ENCODE measurements at places on chromosomes 1 and 21.

- H3K4me1 ChIP-seq: peaks cover 55% of the 10 kb centered on the region
- peaks cover 2% of the 10 kb centered on the region for H3K36me3 ChIP-seq
- peak overlapping the region; percentile 38 for H3K27ac ChIP-seq
- peak overlapping the region; percentile 98 for H3K4me3 ChIP-seq
- H3K27me3 ChIP-seq: no peaks in the 10 kb centered on the region
Observed at GRCh38 chr1:11736746-11737639, 1.1 kb downstream of the AGTRAP start.

DNA sequence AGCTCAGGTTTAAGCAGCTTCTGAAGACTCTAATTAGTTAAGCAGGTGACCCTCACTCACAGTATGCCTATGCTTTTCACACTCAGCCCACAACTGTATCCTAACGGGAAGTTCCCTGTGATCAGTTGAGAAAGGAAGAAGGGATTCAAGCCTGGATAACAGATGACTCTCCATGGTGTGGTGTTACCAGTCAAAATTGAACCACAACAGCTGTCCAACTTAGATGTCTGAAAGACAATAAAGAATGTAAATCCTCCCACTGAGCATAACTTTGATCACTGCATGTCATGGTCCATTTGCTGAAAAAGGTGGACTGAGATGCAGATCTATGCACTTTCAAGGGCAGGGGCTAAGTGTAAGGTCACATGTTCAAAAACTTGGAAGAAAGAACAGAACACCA is 32.3 kb upstream of the DIPK1A start:
- no peak overlapping the region for H3K4me3 ChIP-seq
- peaks cover 13% of the 10 kb centered on the region for H3K36me3 ChIP-seq
- peaks cover 48% of the 10 kb centered on the region for H3K4me1 ChIP-seq
- no peaks in the 10 kb centered on the region for H3K27me3 ChIP-seq
- DNase-seq: no peak

- peaks cover 7% of the 10 kb centered on the region for H3K27me3 ChIP-seq
- H3K36me3 ChIP-seq: no peaks in the 10 kb centered on the region
- H3K4me1 ChIP-seq: no peaks in the 10 kb centered on the region
- H3K27ac ChIP-seq: no peak overlapping the region
- DNase-seq: no peak
Observed at GRCh38 chr1:77063118-77063517, 156.1 kb downstream of the PIGK start.

- H3K36me3 ChIP-seq: no peaks in the 10 kb centered on the region
- no peak for DNase-seq
- H3K4me1 ChIP-seq: no peaks in the 10 kb centered on the region
- no peak within 1 kb of the TSS for H3K4me3 ChIP-seq
Observed at GRCh38 chr1:115029526-115029925, at the start of gene TSHB. TSS of gene TSHB (plus strand) at chr1:115029826. CDS start at chr1:115033363, 3,537 bp downstream.

DNA sequence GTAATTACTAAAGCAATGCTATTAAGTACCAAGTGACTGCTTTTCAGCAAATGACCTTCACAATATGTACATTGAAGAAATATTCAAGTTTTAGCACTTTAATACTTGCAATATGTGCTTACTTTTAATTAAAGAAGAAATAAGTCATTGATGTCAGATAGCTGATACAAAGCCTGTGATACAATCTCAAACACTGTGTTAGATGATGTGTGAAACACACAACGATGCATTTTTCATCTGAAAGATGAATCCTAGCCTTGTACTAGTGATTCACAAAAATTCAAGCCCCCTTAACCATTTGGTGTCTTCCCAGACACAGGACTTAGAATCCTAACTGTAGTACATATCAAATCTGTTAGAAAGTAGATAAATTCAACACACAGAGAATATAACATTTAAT is 724.1 kb upstream of the ADAMTS5 start:
- no peak for DNase-seq
- H3K27me3 ChIP-seq: peaks cover 10% of the 10 kb centered on the region
- no peak overlapping the region for H3K27ac ChIP-seq
- H3K4me1 ChIP-seq: no peaks in the 10 kb centered on the region
- H3K4me3 ChIP-seq: no peak overlapping the region
- H3K36me3 ChIP-seq: no peaks in the 10 kb centered on the region

- H3K36me3 ChIP-seq: no peaks in the 10 kb centered on the region
- no peaks in the 10 kb centered on the region for H3K27me3 ChIP-seq
- no peak overlapping the region for H3K27ac ChIP-seq
- no peak for DNase-seq
- no peak overlapping the region for H3K4me3 ChIP-seq
- H3K4me1 ChIP-seq: no peaks in the 10 kb centered on the region
Observed at GRCh38 chr1:73626326-73626725, 571.6 kb downstream of the LRRIQ3 start.

- peaks cover 6% of the 10 kb centered on the region for H3K4me1 ChIP-seq
- H3K36me3 ChIP-seq: no peaks in the 10 kb centered on the region
- peaks cover 33% of the 10 kb centered on the region for H3K27me3 ChIP-seq
- no peak overlapping the region for H3K4me3 ChIP-seq
Observed at GRCh38 chr1:231508497-231508896, 20.0 kb upstream of the TSNAX start.

- peaks cover 2% of the 10 kb centered on the region for H3K4me1 ChIP-seq
- H3K4me3 ChIP-seq: no peak overlapping the region
- no peak for DNase-seq
- H3K27me3 ChIP-seq: peaks cover 75% of the 10 kb centered on the region
- H3K36me3 ChIP-seq: no peaks in the 10 kb centered on the region
Observed at GRCh38 chr21:38496224-38496623, 2.1 kb downstream of the ERG start.

- no peaks in the 10 kb centered on the region for H3K4me1 ChIP-seq
- H3K4me3 ChIP-seq: no peak overlapping the region
- no peak for DNase-seq
- no peak overlapping the region for H3K27ac ChIP-seq
- H3K36me3 ChIP-seq: no peaks in the 10 kb centered on the region
Observed at GRCh38 chr1:47647327-47647845, 209.5 kb downstream of the FOXD2 start.

- no peak for DNase-seq
- no peaks in the 10 kb centered on the region for H3K27me3 ChIP-seq
- H3K36me3 ChIP-seq: no peaks in the 10 kb centered on the region
- H3K4me3 ChIP-seq: no peak overlapping the region
Observed at GRCh38 chr1:44361478-44361877, 6.4 kb upstream of the ERI3 start.

DNA sequence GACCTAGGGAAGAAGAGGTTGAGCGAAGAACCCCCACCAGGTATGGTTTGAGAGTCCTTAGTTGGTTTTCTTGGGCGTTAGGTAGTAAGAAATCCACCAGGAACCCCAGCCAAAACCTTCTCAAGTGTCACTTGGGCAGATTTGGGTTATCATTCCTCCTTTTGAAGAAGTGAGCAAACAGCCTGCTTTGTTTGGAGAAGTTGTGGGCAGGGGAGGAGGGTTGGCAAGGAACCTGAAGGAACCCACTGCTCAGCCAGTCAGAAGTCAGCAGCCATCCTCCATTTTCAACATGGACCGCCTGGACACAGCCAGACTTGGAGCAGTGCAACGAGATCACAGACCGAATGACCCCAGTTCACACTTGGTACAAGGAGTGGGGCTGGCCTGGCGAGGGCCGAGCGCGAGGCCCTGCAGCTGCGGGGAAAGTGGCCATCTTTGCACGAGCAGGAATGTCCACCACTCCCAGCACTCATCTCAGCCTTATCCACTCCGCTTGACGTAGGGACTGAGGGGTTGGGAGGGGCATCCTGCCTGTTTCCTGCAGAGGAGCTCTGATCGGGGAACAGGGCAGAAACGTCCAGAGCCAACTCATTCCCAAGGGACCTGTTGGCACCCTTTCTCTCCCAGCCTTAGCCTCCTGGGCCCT is 7.2 kb downstream of the ADPRS start:
- H3K27ac ChIP-seq: no peak overlapping the region
- no peak overlapping the region for H3K4me3 ChIP-seq
- DNase-seq: no peak
- H3K27me3 ChIP-seq: no peaks in the 10 kb centered on the region
- peaks cover 9% of the 10 kb centered on the region for H3K4me1 ChIP-seq

DNA sequence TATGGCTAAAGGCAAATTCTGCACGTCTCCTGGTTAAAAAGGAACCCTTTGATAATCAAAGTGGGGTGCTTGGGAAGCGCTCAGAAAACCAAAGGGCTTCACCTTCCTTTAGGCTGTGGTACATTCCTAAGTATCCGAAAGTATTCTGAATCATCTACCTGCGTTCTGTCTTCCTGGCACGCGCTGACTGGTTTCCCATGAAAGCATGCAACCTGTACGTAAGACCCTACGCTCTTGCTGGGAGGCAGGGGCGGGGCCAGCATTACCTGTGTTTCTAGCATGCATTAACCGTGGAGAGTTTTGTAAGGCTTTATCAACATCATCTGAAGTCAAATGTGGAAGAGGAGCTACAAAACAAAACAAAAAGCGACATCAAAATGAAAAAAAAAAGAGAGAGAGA is 96.0 kb downstream of the ERG start:
- H3K27me3 ChIP-seq: peaks cover 20% of the 10 kb centered on the region
- no peak overlapping the region for H3K27ac ChIP-seq
- no peak overlapping the region for H3K4me3 ChIP-seq
- H3K4me1 ChIP-seq: no peaks in the 10 kb centered on the region
- no peak for DNase-seq

DNA sequence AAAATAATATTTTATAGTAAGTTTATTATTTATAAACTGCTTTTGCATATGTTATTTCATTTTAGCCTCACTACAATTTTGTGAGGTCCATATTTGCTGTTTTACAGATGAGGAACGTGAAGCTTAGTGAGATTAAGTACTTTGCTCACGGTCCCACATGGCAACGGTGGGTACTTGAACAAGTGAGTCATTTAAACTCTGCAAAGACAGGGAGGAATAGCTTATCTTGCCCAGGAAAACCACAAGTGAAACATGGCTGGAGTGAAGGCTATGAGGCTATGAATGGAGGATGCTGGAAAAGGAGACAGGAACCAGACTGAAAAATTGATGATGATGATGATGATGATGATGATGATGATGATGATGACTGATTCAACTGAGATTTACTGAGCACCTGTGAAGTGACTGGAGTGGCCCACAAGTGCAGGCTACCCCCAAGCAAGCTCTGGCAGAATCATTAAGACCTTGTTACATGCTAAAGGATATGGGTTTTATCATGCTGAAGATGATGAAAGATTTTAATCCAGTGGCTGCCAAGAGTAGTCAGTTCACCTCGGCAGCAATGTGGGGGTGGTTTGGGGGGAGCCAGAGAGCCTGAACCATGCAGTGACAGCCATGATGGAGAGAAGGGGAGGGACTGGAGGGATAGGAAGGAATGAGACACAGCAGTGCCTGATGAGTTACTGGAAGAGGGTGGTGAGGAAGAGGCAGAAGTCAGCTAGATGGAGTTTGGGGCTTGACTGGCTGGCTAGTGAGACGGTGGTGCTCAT is 1.4 kb upstream of the ABCA4 start:
- no peak overlapping the region for H3K27ac ChIP-seq
- no peak for DNase-seq
- H3K4me1 ChIP-seq: no peaks in the 10 kb centered on the region
- no peaks in the 10 kb centered on the region for H3K36me3 ChIP-seq
- no peak overlapping the region for H3K4me3 ChIP-seq
- H3K27me3 ChIP-seq: no peaks in the 10 kb centered on the region

GRCh38 chr1:53893999-53894636 is at the start of gene DIO1:
TSS of gene DIO1 (plus strand) at chr1:53894187. CDS start at chr1:53894211, 24 bp downstream.
- no peak within 1 kb of the TSS for H3K27ac ChIP-seq
- no peak within 1 kb of the TSS for H3K4me3 ChIP-seq
- peak; percentile 34 for DNase-seq
- no peaks in the 10 kb centered on the region for H3K36me3 ChIP-seq

DNA sequence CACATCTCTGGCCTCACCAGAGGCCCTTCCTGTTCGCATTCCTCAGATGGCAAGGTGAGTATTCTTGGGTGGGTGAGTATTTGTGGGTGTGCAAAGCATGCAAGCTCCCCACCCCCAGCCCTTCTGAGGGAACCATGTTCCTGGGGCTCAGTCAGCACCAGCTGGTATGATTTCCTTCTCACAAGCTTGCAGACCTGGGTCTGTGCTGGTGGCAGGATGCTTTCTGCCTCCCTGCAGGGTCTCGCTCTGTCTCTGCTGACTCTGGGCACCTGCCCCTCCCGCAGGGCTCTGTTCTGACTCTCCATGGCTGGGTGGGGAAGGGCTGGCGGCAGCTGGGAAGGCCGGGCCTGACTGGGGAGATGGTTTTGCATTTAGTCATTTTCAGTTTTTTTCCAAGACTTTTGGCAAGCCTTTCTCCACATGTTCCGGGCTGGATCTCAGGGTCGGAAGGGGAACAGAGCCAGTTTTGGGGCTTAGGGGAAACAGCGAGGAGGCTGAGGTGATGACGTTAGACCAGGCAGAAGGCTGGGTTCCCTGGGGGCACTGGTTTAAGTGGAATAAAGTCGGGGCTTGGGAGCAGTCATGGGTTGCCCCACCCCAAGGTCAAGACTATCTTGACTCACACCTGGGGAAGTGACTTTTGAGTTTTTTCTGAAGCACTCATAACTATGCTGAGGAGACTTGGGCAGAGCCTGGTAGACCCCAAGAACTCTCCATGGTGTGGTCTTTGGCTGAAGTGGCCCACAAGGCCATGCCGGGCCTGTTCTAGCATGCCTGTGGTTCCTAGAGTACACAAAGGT is 6.2 kb downstream of the RASSF5 start:
- H3K4me1 ChIP-seq: peaks cover 13% of the 10 kb centered on the region
- H3K36me3 ChIP-seq: no peaks in the 10 kb centered on the region
- DNase-seq: no peak
- H3K27me3 ChIP-seq: peaks cover 29% of the 10 kb centered on the region
- H3K27ac ChIP-seq: no peak overlapping the region
- H3K4me3 ChIP-seq: no peak overlapping the region

- no peaks in the 10 kb centered on the region for H3K36me3 ChIP-seq
- peaks cover 3% of the 10 kb centered on the region for H3K27me3 ChIP-seq
- DNase-seq: no peak
- no peak overlapping the region for H3K4me3 ChIP-seq
- peaks cover 3% of the 10 kb centered on the region for H3K4me1 ChIP-seq
Observed at GRCh38 chr1:42162181-42162580, 2.4 kb downstream of the GUCA2A start.

DNA sequence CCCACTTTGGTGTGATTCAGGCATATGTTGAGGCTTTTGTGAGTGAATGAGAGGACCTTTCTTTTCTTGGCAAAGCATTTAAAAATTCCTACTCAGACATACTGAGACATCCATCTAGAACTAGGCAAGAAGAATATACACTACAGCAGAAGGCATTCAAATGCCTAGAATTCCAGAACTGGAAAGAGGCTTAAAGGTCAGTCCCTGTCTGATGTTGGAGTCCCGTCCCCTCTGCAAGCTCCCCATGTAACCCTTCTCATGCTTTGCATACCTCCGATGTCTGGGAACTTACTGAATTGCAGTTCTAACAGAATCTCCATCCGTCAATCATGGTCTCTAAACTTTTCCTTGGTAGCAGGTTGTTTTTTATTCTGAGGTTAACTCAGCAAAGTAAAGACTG is 152.9 kb downstream of the ATP6V1G3 start:
- DNase-seq: no peak
- H3K27ac ChIP-seq: no peak overlapping the region
- H3K4me1 ChIP-seq: peaks cover 2% of the 10 kb centered on the region
- no peak overlapping the region for H3K4me3 ChIP-seq
- H3K36me3 ChIP-seq: no peaks in the 10 kb centered on the region

- peaks cover 57% of the 10 kb centered on the region for H3K27me3 ChIP-seq
- peak within 1 kb of the TSS; percentile 54 for H3K4me3 ChIP-seq
- peaks cover 2% of the 10 kb centered on the region for H3K36me3 ChIP-seq
- peak; percentile 38 for DNase-seq
Observed at GRCh38 chr1:206117151-206117948, at the start of gene AVPR1B. TSS of gene AVPR1B (minus strand) at chr1:206117388. CDS start at chr1:206116890, 498 bp downstream.

All from activated naive CD8-positive, alpha-beta T cell treated with anti-CD3 and anti-CD28 coated beads for 36 hours (primary cell).